ENCODE measurements at places on chromosomes 6 and 20.

DNA sequence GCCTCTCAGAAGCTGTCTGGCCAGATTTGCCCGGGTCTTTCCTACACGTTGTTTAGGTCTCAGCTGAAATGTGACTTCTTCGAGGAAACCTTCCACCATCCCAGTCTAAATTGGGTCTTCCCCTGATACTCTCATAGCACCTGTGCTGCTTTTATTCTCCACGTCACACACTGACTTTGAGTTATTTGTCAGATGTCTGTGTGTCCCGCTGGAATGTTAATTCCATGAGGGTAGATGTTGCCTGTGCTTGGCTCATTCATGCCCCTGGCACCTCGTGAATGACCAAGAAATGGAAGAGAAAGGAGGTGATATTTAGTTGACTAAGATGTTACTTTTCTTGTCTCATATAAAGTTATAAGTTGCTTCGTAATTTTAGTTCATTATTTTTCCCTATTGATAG lies 197.8 kb downstream of the TMEM242 start:
- DNase-seq: no peak

GRCh38 chr6:142189057-142189456 lies 42.0 kb downstream of the VTA1 start:
- no peak for DNase-seq

GRCh38 chr6:136563386-136564152 lies 13.3 kb upstream of the MAP7 start:
- no peak for DNase-seq

DNA sequence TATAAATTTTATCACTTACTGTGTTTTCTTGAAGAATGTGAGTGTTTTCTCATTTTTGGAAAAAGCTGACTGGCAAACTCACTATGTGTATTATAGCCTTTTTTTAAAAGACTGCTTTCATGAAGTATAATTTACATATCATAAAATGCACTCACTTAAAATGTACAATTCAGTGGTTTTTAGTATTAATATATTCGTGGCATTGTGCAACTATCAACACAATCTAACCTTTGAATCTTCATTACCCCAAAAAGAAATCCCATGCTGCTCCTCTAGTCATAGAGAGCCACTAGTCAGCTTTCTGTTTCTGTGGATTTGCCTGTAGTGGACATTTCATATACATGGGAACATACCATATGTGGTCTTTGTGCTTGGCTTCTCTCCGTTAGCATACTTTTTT lies 143.8 kb downstream of the PLCB4 start:
- DNase-seq: no peak

Data from mesenchymal stem cell (in vitro differentiated cells and primary cell).